AG04450 (cell line): ENCODE measurements at places on chromosomes 7 and 10.

DNA sequence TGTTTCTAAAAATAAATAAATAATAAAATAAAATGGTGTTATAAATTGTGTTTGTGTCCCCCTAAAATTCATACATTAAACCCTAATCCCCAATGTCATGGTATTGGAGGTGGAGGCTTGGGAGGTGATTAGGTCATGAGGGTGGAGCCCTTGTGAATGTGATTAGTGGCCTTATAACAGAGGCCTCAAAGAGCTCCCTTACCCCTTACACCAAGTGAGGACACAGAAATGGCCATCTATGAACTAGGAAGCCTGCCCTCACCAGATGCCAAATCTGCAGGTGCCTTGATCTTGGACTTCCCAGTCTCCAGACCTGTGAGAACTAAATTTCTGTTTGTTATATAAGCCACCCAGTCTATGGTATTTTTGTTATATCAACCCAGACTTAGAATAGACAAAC lies 738.7 kb downstream of the PARD3 start:
- no peak for DNase-seq

- no peak for DNase-seq
These were observed 22.2 kb downstream of the SFMBT2 start for GRCh38 chr10:7388602-7389001.

- no peak for DNase-seq
These were observed 150.6 kb upstream of the STEAP4 start for GRCh38 chr7:88457320-88457719.

DNA sequence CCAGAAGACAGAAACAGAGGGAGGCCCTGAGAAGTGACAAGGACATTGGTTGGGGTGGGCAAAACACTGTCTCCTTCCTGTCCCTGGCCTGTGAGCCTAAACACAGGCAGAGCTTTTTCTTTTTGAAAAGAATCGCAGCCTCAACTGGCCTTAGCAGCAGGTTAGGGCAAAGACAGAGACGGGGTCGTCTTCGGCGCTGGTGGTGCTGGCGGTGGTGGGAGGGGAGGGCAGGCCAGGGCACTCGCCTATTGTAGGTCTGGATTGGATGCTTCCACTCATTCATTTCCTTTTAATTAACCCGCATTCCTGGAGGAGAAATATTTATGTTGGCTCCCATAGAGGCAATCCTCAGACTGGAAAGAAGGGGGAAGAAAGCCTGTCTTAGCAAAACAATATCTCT lies 22.6 kb downstream of the WNT8B start:
- no peak for DNase-seq

DNA sequence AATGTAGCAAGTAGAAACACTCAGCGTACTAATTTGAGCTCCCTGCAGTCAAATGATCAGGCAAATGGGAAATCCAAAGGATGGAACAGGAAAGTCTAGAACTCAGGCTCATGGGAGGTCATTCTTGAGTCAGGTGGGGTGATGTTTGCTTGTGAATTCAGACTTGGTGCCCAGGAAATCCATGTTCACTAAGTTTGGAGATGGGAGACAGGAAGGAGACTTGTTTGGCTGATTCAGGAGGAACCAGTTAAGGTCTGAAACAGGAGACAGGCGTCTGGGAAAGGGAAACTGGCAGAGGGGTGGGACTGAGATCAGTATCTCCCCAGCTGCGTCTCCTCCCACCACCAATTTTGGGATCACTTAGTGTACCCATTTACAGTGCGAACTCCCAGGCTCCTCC lies 38.4 kb upstream of the ZNF438 start:
- DNase-seq: no peak

DNA sequence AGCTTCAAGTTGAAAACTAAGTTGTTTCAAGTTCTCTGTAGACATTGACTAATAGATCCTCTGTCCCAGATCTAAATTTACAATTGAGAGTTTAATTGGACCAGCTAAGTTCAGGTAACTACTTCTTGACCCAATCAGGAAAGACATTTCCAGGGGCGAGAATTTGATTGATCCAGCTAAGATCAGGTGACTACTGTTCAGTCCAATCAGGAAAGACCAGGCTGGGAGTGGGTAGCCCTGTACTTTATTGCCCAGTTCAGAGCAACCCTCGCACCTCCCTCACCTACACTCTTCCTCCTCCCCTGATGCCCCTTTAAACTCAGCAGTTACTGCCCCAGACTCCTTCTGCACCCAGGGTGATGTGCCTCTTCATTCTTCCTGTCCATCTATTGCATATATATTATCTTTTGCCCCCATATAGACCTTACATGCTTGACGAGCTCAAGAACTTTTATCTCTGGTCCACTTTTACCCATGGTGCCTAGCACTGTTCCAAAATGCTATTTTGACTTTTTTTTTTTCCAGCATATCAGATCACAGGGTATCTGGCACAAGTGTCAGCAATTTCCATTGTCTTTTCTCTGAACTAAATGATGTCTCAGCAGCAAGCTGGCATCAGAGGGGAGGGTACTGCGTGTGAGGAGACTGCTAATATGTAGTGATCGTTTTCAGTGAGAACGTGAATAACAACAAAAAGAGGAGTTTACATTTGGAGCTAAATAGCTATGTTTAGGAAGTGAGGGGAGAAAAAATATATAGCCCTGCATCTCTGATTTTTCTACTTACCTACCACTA lies 169.4 kb downstream of the KIAA1217 start:
- DNase-seq: no peak

- no peak for DNase-seq
These were observed 19.5 kb upstream of the C10orf95 start for GRCh38 chr10:102470579-102471546.

- no peak for DNase-seq
These were observed 165.5 kb downstream of the SND1 start for GRCh38 chr7:127817466-127817865.

DNA sequence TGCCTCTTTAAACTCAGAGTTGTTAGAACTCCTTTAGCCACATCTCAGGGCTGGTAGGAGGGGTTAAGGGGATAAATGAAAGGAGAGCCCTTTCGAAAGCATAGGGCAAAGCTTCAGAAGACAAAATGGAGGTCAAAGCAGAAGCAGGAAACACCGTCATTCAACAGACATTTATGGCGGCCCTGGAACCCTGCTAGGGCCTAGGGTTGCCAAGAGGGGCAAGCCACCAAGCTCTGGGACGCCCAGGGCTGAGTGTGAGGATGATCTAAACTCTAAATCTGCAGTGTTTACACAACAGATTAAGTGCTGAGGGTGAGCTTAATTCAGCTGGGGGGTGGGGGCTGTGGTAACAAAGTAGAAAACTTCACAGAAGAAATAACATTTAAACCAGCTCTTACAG lies 79.0 kb upstream of the NFE2L3 start:
- no peak for DNase-seq

GRCh38 chr10:116271593-116272439 lies 1.2 kb downstream of the GFRA1 start:
- no peak for DNase-seq

- no peak for DNase-seq
These were observed 30.0 kb downstream of the GPR141 start for GRCh38 chr7:37713613-37714012.

- no peak for DNase-seq
These were observed 82.9 kb downstream of the CDK14 start for GRCh38 chr7:90678986-90679385.

DNA sequence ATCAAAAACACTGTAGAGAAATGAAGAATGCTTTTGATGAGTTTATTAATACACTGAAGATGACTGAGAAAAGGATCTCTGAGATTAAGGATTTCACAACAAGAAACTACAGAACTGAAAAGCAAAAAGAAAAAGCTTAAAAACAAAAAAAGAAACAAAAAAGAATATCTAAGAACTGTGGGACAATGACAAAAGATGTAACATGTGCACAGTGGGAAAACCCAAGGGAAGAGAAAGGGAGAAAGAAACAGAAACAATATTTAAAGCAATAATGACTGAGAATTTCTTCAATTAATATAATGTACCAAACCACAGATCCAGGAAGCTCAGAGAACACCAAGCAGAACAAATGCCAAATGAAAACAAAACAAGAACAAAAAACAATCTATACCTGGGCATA lies 42.2 kb downstream of the TFEC start:
- no peak for DNase-seq

- DNase-seq: no peak
These were observed 54.2 kb downstream of the TRIL start for GRCh38 chr7:28903730-28904577.

- no peak for DNase-seq
These were observed 183.0 kb downstream of the RAB11FIP2 start for GRCh38 chr10:117863771-117864170.

DNA sequence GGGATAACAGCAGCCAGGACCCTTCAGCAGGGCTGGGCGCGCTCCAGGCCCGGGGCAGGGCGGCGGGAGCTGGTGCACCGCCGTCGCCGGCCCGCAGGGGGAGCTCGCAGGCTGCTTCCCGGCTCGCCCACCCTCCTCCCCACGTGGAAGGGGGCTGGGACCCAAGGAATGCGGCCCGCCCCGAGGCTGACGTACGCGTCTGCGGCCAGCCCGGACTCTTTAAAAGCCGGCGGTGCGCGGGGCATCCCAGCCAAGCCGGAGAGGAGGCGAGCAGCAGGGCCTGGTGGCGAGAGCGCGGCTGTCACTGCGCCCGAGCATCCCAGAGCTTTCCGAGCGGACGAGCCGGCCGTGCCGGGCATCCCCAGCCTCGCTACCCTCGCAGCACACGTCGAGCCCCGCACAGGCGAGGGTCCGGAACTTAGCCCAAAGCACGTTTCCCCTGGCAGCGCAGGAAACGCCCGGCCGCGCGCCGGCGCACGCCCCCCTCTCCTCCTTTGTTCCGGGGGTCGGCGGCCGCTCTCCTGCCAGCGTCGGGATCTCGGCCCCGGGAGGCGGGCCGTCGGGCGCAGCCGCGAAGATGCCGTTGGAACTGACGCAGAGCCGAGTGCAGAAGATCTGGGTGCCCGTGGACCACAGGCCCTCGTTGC lies at the start of gene PFKFB3:
TSS of gene PFKFB3 (plus strand) at position 249 of the 647 bp plus-strand sequence. CDS start at position 578, 329 bp downstream.
- DNase-seq: peak; percentile 91

GRCh38 chr7:99731638-99732374 lies 3.2 kb downstream of the CYP3A7 start:
- DNase-seq: no peak

GRCh38 chr10:131560706-131561355 lies 249.3 kb upstream of the TCERG1L start:
- no peak for DNase-seq

DNA sequence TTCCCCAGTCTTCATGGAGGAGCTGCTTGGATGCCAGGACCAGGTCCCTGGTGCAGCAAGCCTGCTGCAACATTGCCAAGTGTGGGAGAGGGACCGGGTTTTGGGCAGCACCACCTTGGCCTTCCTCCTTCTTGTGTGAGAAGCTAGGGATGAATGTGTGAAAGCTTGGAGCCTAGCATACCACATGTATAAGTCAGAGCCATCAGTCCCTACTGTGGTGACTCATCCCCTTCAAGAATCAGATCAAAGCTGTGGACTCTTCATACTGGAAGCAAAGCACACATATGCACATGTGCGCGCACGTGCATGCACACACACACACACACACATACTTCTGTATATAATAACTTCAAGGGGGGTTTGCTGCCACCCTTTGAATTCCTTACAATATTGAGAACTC lies 527.8 kb downstream of the LRMDA start:
- peak; percentile 37 for DNase-seq

- DNase-seq: no peak
These were observed 6.1 kb downstream of the ZNF789 start for GRCh38 chr7:99478464-99479440.

DNA sequence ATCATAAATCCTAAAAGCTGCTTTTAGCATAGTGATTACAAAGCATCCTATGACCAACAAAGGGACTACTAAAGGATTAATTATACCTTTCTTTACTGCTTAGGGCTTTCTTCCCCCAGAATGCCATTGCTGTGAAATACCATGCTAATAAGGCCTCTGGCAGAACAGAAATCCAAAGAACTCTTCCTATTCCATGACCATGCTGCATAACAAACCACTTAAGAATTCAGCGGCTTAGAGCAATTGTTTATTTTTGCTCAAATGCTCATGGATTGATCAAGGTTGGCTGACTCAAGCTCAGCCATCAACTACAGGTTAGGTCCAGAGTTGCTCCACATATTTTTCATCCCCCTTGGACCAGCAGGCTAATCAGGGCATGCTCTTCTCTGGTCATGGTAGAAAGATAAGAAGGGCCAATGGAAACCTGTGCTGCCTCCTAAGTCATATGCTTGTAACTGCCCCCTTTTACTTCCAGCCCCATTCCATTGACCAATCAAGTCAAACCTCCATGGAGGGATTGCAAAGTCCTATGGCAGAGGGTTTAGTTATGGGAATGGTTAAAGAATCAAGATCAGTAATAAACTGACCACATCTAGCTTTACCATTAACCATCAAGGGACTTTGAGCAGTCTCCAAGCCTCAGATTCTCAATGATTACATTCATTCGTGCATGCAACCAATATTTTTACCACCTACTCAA lies 244.4 kb upstream of the FZD1 start:
- no peak for DNase-seq

DNA sequence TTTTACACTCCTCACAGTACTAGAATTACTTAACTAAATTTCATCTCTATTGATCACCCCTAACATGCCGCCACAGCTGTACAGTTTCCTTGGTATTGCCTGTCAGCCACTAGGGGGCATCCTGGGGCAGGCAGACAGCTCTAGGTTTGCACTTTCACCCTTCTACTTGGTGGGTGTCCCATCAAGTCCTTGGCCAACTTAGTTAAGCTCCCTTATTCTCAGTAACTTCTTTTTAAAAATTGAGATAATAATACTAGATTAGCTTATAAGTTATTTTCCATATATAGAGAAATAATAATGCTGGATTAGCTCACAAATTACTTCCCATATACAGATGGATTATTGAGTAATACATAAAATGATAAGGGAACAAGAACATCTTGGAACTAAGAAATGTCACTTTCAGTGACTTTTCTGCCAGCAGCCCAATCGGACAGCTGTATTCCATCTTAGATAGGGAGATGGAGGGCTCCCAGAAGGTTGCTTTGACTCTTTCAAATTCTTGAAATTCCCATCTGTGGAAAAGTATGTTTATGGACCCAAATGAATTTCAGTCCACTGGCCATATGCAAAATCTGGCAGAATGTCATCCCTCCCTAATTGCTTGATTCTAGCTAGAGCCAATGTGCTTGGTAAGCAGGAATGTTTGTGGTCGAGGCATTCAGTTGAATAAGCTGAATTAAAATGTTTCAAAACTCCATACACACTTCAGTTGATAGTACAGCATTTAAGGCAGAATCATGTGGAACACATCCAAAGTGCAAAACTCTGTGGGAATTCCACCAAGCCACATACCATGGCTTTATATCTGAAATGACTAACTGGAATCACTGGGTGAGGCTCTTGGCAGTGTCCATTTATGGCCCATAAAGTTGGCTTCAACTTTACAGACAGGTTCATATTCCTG lies 309.7 kb downstream of the CSTF2T start:
- DNase-seq: peak; percentile 97

- DNase-seq: no peak
These were observed 14.2 kb downstream of the RAB11FIP2 start for GRCh38 chr10:118032564-118032963.

GRCh38 chr10:82953331-82953730 lies 1078.3 kb downstream of the NRG3 start:
- no peak for DNase-seq

GRCh38 chr10:124449170-124450011 lies 444 bp downstream of the NKX1-2 start:
- DNase-seq: no peak
